ENCODE measurements at places on chromosomes 1 and 21. TPM values are rescaled to one million over a fixed set of nuclear protein-coding genes. Genes with fewer than 3 reads are reported as not detected.

ZSCAN20 gene
- 9.0 TPM for total RNA-seq

TARDBP gene
- total RNA-seq, result 155 TPM

PPT1 gene
- 46.8 TPM for total RNA-seq

S100A14 gene
- 252 TPM for total RNA-seq

UBL4B gene
- 0.57 TPM for total RNA-seq

PRPF38A gene
- total RNA-seq, result 50.2 TPM

USH2A gene
- not detected for total RNA-seq

VASH2 gene
- 5.7 TPM for total RNA-seq

ADCY10 gene
- 0.30 TPM for total RNA-seq

KRTAP12-2 gene
- not detected for total RNA-seq

S100B gene
- total RNA-seq, result not detected

CD5L gene
- not detected for total RNA-seq

UBASH3A gene
- total RNA-seq, result 0.07 TPM

CAMK2N1 gene
- total RNA-seq, result 20.5 TPM

SPRR2E gene
- total RNA-seq, result not detected

ARID4B gene
- total RNA-seq, result 28.3 TPM

ORC1 gene
- total RNA-seq, result 25.6 TPM

AHCTF1 gene
- 56.2 TPM for total RNA-seq

OR2G6 gene
- total RNA-seq, result not detected

TMEM79 gene
- total RNA-seq, result 6.3 TPM

FMO1 gene
- not detected for total RNA-seq

LIPI gene
- total RNA-seq, result not detected

TRAF3IP3 gene
- 0.34 TPM for total RNA-seq

Data from HCT116 (cell line).